ENCODE measurements at places on chromosomes 4 and X. TPM values are rescaled to one million over a fixed set of nuclear protein-coding genes. Genes with fewer than 3 reads are reported as not detected.
A peak's percentile ranks its signal among the peaks of the same experiment; 100 is the strongest.

- DNase-seq: no peak
- no peaks in the 10 kb centered on the region for H3K27me3 ChIP-seq
- H3K36me3 ChIP-seq: peaks cover 2% of the 10 kb centered on the region
- no peak overlapping the region for H3K27ac ChIP-seq
Measured at GRCh38 chr4:78846258-78846657, 70.1 kb downstream of the BMP2K start.

- H3K27ac ChIP-seq: no peak overlapping the region
- peak; percentile 40 for DNase-seq
- H3K27me3 ChIP-seq: no peaks in the 10 kb centered on the region
- H3K4me3 ChIP-seq: peak overlapping the region; percentile 62
Measured at GRCh38 chr4:2365054-2365912, 53.2 kb downstream of the ZFYVE28 start.

GRCh38 chrX:69234624-69235023 is 69.4 kb upstream of the PJA1 start:
- H3K4me3 ChIP-seq: no peak overlapping the region
- DNase-seq: no peak

DNA sequence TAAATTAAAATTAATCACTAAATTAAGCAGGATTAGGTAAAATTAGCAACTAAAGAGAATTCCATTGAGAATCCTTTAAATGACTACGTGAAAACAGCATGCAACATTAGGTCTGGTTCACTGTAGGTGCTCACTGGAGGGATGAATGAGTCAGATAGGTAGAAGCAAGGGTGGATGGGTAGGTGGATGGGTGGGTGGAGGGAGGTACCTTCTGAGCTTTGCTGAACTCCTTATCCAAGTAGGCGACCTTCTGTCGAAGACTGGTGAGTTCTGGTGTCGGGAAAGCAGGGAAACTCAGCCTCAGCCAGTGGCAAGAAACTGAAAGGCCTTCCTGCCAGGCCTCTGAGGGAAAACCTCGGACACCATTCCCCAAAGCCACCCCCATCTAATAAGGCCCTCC is 3.0 kb downstream of the GRIPAP1 start:
- peaks cover 28% of the 10 kb centered on the region for H3K36me3 ChIP-seq
- no peaks in the 10 kb centered on the region for H3K4me1 ChIP-seq
- DNase-seq: no peak
- H3K4me3 ChIP-seq: no peak overlapping the region
- H3K27me3 ChIP-seq: no peaks in the 10 kb centered on the region

DNA sequence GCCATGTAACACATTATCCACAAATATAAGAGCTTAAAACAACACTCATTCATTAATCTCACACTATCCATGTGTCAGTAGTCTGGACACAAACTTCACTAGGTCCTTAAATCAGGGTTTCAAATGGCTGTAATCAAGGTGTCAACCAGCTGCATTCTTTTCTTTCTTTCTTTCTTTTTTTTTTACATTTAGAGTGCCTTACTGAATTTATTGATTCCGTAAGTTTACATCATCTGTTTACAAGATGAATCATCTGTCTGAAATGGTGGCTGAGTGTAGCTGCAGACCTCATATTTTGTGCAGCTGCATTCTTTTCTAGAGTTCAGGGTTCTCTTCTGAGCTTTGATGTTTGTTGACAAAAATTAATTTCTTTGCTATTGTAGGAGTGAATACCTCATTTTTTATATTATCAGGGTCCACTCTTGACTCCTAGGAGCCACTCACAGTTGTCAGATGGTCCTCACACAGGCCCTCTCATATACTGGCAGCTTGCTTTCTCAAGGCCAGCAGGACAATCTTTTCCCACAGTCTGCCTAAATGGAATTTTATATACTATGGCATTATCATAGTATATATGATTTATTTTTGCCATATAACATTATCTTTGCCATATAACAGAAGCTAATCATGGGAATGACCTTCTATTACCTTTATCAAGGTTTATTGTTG is 37.8 kb downstream of the SPOCK3 start:
- no peak for DNase-seq
- H3K36me3 ChIP-seq: no peaks in the 10 kb centered on the region
- no peaks in the 10 kb centered on the region for H3K4me1 ChIP-seq
- H3K27me3 ChIP-seq: no peaks in the 10 kb centered on the region
- no peak overlapping the region for H3K4me3 ChIP-seq

The SCML1 gene
- 12.3 TPM for total RNA-seq

The TEX13D gene
- total RNA-seq: not detected

The C4orf36 gene
- 1.6 TPM for total RNA-seq
